ENCODE measurements at places on chromosomes 5 and 9. TPM values are rescaled to one million over a fixed set of nuclear protein-coding genes. Genes with fewer than 3 reads are reported as not detected.

The PLAC8L1 gene
- not detected for total RNA-seq

The PCDHGA1 gene
- 0.35 TPM for total RNA-seq

The NEURL1B gene
- total RNA-seq, result 96.6 TPM

The TIMD4 gene
- 4.1 TPM for total RNA-seq

The ZDHHC21 gene
- total RNA-seq, result 16.6 TPM

The INSL4 gene
- not detected for total RNA-seq

The NMUR2 gene
- not detected for total RNA-seq

The EPB41L4B gene
- total RNA-seq, result 163 TPM

The FOXD4L3 gene
- total RNA-seq, result not detected

The EPB41L4A gene
- 18.2 TPM for total RNA-seq

The IL31RA gene
- total RNA-seq, result 0.12 TPM

The GPRIN1 gene
- total RNA-seq, result 1.6 TPM

The KIAA1958 gene
- 12.7 TPM for total RNA-seq

The LCN9 gene
- not detected for total RNA-seq

The TRIM7 gene
- total RNA-seq, result 3.2 TPM

The ISL1 gene
- 0.77 TPM for total RNA-seq

The UCK1 gene
- total RNA-seq, result 27.4 TPM

The DBH gene
- not detected for total RNA-seq

The SLC22A4 gene
- total RNA-seq, result 3.6 TPM

The HAND1 gene
- 47.3 TPM for total RNA-seq

The OR1Q1 gene
- total RNA-seq, result not detected

The ORM2 gene
- not detected for total RNA-seq

The SLC36A2 gene
- total RNA-seq, result not detected

The PSD2 gene
- total RNA-seq, result not detected

The SPOCK1 gene
- total RNA-seq, result 7.9 TPM
